ENCODE measurements at places on chromosomes 4 and X. TPM values are rescaled to one million over a fixed set of nuclear protein-coding genes. Genes with fewer than 3 reads are reported as not detected.
A peak's percentile ranks its signal among the peaks of the same experiment; 100 is the strongest.

- no peak overlapping the region for H3K4me3 ChIP-seq
- DNase-seq: no peak
- H3K4me1 ChIP-seq: no peaks in the 10 kb centered on the region
- no peak overlapping the region for H3K27ac ChIP-seq
- H3K36me3 ChIP-seq: no peaks in the 10 kb centered on the region
- H3K27me3 ChIP-seq: no peaks in the 10 kb centered on the region
Observed at GRCh38 chr4:124199185-124199584, 513.3 kb downstream of the ANKRD50 start.

GRCh38 chrX:53312946-53313727 is 31.8 kb upstream of the IQSEC2 start:
- peaks cover 3% of the 10 kb centered on the region for H3K4me1 ChIP-seq
- peak; percentile 87 for DNase-seq
- no peak overlapping the region for H3K27ac ChIP-seq
- no peak overlapping the region for H3K4me3 ChIP-seq

DNA sequence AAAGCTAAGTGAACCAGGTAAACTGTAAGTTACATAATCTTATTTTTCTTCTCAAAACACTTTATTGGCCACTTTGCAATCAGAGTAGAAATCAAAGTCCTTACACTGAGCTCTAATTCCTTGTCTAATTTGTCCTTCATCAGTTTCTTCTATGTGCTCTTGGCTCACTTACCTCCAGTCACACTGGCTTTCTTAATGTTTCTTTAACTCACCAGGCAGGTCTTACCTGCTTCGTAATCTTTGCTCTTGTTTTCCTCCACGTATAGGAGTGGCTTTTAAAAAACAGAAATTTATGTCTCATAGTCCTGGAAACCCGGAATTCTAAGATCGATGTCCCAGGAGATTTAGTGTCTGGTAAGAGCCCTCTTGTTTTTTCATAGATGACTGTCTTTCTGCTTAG is 1462.1 kb downstream of the FSTL5 start:
- H3K4me3 ChIP-seq: no peak overlapping the region
- no peak overlapping the region for H3K27ac ChIP-seq
- no peaks in the 10 kb centered on the region for H3K4me1 ChIP-seq
- no peaks in the 10 kb centered on the region for H3K27me3 ChIP-seq

DNA sequence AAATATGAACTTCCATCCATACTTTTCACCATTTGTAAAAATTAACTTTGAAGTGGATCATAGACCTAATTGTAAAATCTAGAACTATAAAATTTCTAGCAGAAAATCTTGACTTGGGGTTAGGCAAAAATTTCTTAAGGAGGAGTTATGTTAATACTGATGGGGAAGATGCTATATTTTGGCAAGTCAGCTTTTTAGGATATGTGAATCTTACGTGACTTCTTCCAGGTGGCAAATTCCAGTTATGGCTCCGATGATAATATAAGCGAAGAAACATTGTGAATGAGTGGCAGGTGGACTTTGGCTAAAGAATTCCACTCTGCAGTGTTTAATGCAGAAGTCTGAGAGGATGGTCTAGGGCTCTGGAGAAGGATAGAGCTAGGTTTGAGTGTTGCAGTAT is 1.5 kb downstream of the PRPS2 start:
- no peak for DNase-seq
- H3K27me3 ChIP-seq: peaks cover 47% of the 10 kb centered on the region
- no peak overlapping the region for H3K27ac ChIP-seq
- H3K36me3 ChIP-seq: no peaks in the 10 kb centered on the region

- no peaks in the 10 kb centered on the region for H3K27me3 ChIP-seq
- no peaks in the 10 kb centered on the region for H3K36me3 ChIP-seq
Observed at GRCh38 chr4:13980317-13981310, 353.1 kb upstream of the BOD1L1 start.

- H3K4me1 ChIP-seq: no peaks in the 10 kb centered on the region
- H3K27ac ChIP-seq: no peak overlapping the region
- H3K36me3 ChIP-seq: no peaks in the 10 kb centered on the region
- no peak overlapping the region for H3K4me3 ChIP-seq
- DNase-seq: no peak
- H3K27me3 ChIP-seq: no peaks in the 10 kb centered on the region
Observed at GRCh38 chrX:112761242-112762207, 79.1 kb downstream of the AMOT start.

DNA sequence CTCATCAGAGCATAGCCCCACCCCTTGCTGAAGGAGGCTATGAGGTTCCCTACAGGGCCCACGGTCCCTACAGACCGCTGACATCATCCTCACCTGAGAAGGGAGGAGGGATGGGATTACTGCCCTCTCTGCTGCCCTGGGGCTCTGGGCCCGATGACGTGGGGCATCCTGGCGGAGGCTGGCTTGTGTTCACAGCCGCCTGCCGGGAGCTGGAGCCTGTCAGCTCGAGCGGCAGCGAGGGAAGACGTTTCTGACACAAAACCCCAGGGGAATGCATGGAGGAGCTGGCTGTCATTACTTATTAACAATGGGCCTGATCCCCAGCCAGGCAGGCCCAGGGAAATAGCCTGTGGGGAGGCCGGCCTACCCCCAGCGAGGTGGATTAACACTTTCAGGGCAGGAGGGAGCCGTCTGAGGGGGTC is 106.6 kb upstream of the ATP6AP2 start:
- peak; percentile 98 for DNase-seq
- H3K4me1 ChIP-seq: peaks cover 6% of the 10 kb centered on the region
- no peaks in the 10 kb centered on the region for H3K27me3 ChIP-seq
- no peaks in the 10 kb centered on the region for H3K36me3 ChIP-seq
- no peak overlapping the region for H3K4me3 ChIP-seq

The DCLK2 gene
- 0.42 TPM for total RNA-seq

- H3K27ac ChIP-seq: no peak overlapping the region
- no peaks in the 10 kb centered on the region for H3K4me1 ChIP-seq
- no peak overlapping the region for H3K4me3 ChIP-seq
- DNase-seq: no peak
Observed at GRCh38 chrX:28022371-28022770, 41.1 kb upstream of the DCAF8L1 start.

DNA sequence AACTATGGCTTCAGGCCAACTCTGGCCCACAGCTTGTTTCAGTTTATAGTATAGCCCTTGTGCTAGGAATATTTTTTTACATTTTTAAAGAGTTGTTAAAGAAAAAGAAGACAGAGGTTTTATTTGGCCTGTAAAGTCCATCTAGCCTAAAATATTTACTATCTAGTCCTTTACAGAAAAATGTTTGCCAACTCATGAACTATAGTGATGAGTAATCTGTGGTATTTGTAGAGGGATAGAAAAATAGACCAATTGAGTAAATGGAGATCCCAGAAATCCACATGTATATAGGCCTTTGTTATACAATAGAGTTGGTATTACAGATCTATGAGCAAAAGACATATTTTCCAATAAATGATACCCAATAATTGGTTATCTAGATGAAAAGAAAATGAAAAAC is 288.7 kb downstream of the PRDM5 start:
- no peaks in the 10 kb centered on the region for H3K36me3 ChIP-seq
- no peak overlapping the region for H3K4me3 ChIP-seq
- H3K27me3 ChIP-seq: no peaks in the 10 kb centered on the region
- no peaks in the 10 kb centered on the region for H3K4me1 ChIP-seq
- no peak overlapping the region for H3K27ac ChIP-seq

GRCh38 chr4:7820031-7820818 is 119.4 kb downstream of the AFAP1 start:
- no peaks in the 10 kb centered on the region for H3K27me3 ChIP-seq
- peaks cover 7% of the 10 kb centered on the region for H3K4me1 ChIP-seq
- no peak overlapping the region for H3K27ac ChIP-seq
- peaks cover 55% of the 10 kb centered on the region for H3K36me3 ChIP-seq
- no peak overlapping the region for H3K4me3 ChIP-seq
- DNase-seq: no peak

DNA sequence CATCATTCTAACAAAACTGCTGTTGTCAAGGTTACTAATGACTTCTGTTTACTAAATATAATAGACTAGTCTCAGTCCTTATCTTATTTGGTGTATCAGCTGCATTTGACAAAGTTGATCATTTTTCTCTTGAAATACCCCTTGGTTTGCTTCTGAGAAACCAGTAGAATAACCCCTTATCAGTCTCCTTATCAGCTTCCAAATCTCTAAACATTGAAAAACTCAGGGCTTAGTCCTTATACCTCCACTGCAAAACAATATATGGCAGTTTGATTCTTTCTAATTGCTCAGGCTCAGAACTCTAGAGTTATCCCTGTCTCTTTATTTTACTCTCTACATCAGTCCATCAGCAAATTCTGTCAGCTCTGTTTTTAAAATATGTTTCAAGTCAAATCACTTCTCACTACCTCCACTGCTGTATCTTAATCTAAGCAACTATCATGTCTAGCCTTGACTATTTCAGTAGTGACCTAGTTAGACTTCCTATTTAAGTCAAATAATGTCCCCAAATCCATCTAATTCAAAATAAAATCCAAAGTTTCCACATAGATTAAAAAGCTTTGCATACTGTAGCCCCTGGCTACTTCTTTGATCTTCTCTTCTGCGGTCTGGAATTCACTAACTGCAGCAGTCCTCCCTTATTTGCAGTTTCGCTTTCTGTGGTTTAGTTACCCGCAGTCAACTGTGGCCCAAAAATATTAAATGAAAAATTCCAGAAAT is 87.1 kb upstream of the NPNT start:
- no peak overlapping the region for H3K27ac ChIP-seq
- no peaks in the 10 kb centered on the region for H3K36me3 ChIP-seq
- no peak overlapping the region for H3K4me3 ChIP-seq
- no peaks in the 10 kb centered on the region for H3K27me3 ChIP-seq
- H3K4me1 ChIP-seq: no peaks in the 10 kb centered on the region

DNA sequence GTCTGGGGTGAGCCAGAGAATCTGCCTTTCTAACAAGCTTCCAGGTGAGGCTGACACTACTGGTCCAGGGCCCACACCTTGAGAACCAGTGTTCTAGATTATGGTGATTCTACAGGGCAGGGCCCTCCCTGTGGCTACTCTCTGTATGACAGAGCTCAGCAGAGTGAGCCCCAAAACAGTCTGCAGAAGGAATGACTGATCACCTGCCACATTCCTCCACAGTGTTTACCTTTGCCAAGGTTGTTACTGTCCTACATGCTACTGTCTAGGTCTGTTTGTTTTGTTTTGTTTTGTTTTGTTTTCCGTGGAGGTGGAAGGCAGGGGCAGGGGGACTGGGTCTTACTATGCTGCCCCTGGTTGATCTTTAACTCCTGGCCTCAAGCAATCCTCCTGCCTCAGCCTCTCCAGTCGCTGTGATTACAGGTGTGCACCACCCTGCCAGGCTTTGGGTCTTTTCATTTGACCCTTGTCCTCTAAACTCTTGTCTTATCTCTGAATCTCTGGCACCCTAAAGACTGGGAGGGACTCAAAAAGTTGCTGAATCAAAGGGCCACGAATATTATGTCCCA is 45.1 kb downstream of the MAP7D2 start:
- no peak overlapping the region for H3K27ac ChIP-seq
- H3K4me1 ChIP-seq: no peaks in the 10 kb centered on the region
- H3K36me3 ChIP-seq: no peaks in the 10 kb centered on the region

GRCh38 chrX:149267878-149268813 is 237.0 kb downstream of the IDS start:
- H3K27ac ChIP-seq: no peak overlapping the region
- no peak overlapping the region for H3K4me3 ChIP-seq
- no peaks in the 10 kb centered on the region for H3K36me3 ChIP-seq
- no peaks in the 10 kb centered on the region for H3K4me1 ChIP-seq
- no peak for DNase-seq

DNA sequence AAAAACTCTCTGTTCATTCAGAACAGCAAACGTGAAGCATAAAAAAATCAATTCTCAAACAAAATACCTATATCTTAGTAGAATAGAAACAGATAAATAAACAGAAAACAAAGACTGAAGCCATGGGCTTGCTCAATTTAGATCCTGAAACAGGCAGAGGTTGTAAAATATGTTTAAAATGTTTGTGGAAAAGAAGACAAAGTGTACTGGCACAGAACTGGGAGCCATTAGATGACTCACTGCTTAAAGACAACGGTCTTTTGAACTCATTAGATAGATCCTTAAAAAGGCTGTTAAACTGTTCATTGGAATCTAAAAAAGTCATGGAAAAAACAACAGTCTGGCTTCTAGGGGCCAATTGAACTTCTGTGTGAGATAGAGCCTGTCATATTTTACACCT is 247.0 kb upstream of the NDST4 start:
- H3K4me3 ChIP-seq: no peak overlapping the region
- no peak overlapping the region for H3K27ac ChIP-seq
- no peaks in the 10 kb centered on the region for H3K4me1 ChIP-seq

- no peak overlapping the region for H3K4me3 ChIP-seq
- H3K36me3 ChIP-seq: no peaks in the 10 kb centered on the region
- H3K4me1 ChIP-seq: peaks cover 2% of the 10 kb centered on the region
- H3K27me3 ChIP-seq: peaks cover 8% of the 10 kb centered on the region
- DNase-seq: no peak
- H3K27ac ChIP-seq: no peak overlapping the region
Observed at GRCh38 chr4:74197080-74197479, 39.2 kb downstream of the MTHFD2L start.

GRCh38 chr4:163613383-163613782 is 118.9 kb downstream of the TMA16 start:
- H3K36me3 ChIP-seq: no peaks in the 10 kb centered on the region
- H3K4me1 ChIP-seq: no peaks in the 10 kb centered on the region
- no peak overlapping the region for H3K4me3 ChIP-seq
- H3K27ac ChIP-seq: no peak overlapping the region
- no peaks in the 10 kb centered on the region for H3K27me3 ChIP-seq
- DNase-seq: no peak

- H3K4me3 ChIP-seq: no peak overlapping the region
- DNase-seq: no peak
- no peaks in the 10 kb centered on the region for H3K36me3 ChIP-seq
- no peaks in the 10 kb centered on the region for H3K27me3 ChIP-seq
- H3K27ac ChIP-seq: no peak overlapping the region
Observed at GRCh38 chrX:13008189-13008533, 33.3 kb downstream of the TMSB4X start.

DNA sequence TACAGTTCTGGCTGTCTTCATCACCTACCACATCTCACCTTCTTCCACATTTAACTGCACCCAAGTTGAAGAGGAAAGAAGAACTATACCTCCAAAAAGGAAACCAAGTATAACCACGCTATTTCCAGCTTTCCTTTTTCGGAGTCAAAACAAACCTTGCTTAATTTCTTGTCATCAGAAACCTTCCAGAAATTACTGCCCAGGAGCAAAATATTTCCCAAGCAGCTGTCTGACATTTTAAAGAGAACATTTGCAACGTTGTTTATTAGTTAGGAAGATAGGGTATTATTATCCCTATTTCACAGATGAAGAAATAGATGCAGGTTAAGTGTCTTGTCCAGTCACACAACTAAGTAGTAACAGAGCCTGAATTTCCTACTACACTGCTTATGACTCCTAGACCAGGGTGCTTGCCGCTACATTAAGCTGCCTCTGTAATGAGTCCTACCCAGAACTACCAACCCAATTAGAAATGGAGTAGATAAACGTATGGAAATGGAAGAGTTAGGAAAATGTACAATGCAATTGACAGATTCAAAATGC is 2.2 kb upstream of the ACSL4 start:
- no peak overlapping the region for H3K4me3 ChIP-seq
- DNase-seq: no peak
- H3K36me3 ChIP-seq: no peaks in the 10 kb centered on the region
- H3K4me1 ChIP-seq: no peaks in the 10 kb centered on the region

The CFAP299 gene
- not detected for total RNA-seq

GRCh38 chrX:112967341-112967740 is 126.7 kb upstream of the AMOT start:
- no peak overlapping the region for H3K4me3 ChIP-seq
- H3K27me3 ChIP-seq: no peaks in the 10 kb centered on the region
- DNase-seq: no peak
- H3K36me3 ChIP-seq: no peaks in the 10 kb centered on the region
- no peak overlapping the region for H3K27ac ChIP-seq

GRCh38 chr4:55359397-55359916 is 13.4 kb downstream of the SRD5A3 start:
- H3K27me3 ChIP-seq: no peaks in the 10 kb centered on the region
- H3K27ac ChIP-seq: no peak overlapping the region
- peaks cover 4% of the 10 kb centered on the region for H3K36me3 ChIP-seq
- no peak for DNase-seq
- no peak overlapping the region for H3K4me3 ChIP-seq

The TRIML2 gene
- total RNA-seq: 16.7 TPM

The HSD17B13 gene
- total RNA-seq: not detected

Data from endodermal cell (in vitro differentiated cells).